Activated CD8-positive, alpha-beta memory T cell treated with anti-CD3 and anti-CD28 coated beads for 1 hour (primary cell): ENCODE measurements at places on chromosomes 7 and 10.

DNA sequence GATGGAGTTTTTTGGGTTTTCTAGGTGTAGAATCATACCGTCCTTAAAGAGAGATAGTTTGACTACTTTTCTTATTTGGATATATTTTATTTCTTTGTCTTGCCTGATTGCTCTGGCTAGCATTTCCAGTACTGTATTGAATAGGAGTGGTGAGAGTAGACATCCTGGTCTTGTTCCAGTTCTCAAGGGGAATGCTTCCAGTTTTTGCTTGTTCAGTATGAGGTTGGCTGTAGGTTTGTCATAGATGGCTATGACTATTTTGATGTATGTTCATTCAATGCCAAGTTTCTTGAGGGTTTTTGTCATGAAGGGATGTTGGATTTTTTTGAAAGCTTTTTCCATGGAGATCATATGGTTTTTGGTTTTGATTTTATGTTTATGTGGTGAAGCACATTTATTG lies 676.9 kb downstream of the SUGCT start:
- no peak for DNase-seq

GRCh38 chr10:92328993-92329392 lies 38.0 kb downstream of the MARCHF5 start:
- DNase-seq = no peak

GRCh38 chr10:75647675-75648074 lies 216.3 kb downstream of the LRMDA start:
- DNase-seq = no peak

DNA sequence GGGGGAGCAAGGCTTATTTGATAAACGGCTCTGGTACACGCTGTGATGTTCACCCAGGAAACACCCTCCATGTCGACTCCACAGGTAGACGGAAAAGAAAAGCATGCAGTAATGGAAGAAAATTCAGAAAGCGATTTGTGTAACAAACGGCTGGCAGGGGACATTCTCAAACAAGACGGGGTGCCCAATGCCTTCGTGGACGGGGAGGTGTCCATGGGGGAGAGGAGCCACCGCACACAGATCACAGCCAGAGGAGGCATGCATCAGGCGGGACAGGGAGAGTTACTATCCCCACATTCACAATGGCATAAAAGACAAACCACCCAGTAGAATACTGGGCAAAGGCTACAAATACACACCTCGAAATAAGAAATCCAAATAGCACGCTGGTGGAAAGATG lies 20.1 kb downstream of the CNPY1 start:
- no peak for DNase-seq

DNA sequence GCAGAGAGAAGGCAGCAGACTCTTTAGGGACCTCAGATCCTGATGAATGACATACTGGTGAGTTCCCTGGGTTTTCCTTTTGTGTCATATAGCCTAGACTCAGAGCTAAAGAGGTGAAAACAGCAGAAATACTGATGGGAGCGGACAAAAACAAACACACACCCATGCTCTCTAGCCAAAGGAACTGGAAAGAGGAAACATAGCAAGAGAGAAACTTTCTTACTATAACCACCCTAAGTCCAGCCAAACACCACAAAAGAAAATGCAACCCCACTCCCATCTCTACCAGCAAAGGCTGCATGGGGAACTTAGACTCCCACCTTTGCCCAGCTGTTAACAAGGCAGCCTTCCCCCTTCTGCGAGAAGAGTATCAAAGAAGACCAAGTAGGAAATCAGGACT lies 16.3 kb downstream of the GSAP start:
- DNase-seq = no peak

DNA sequence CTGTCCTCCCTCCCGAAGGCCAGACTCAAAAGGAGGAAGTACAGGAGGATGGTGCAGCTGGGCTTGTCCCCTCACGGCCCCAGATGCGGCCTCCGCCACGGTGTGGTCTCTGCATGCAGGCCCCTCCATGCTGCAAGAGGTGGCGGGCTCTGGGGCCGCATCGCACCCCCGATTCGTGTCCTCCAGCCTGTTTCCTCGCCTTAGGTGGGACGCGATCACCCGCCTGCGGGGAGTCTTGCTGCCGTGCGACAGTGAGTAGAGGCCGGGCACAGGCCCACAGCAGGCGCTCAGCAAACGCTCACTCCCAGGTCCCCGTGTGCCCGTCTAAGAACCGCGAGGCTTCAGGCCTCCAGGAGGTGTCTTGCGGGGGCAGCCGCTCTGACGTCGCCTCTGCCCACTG lies 13.9 kb upstream of the FAM20C start:
- no peak for DNase-seq

- DNase-seq = no peak
Observed at GRCh38 chr7:13047061-13047460, 359.6 kb downstream of the ARL4A start.

- DNase-seq = peak; percentile 46
Observed at GRCh38 chr7:150716368-150716767, at the start of gene GIMAP1. GIMAP1 (plus strand) TSS chr7:150716613; CDS start chr7:150719048, 2,435 bp downstream.

DNA sequence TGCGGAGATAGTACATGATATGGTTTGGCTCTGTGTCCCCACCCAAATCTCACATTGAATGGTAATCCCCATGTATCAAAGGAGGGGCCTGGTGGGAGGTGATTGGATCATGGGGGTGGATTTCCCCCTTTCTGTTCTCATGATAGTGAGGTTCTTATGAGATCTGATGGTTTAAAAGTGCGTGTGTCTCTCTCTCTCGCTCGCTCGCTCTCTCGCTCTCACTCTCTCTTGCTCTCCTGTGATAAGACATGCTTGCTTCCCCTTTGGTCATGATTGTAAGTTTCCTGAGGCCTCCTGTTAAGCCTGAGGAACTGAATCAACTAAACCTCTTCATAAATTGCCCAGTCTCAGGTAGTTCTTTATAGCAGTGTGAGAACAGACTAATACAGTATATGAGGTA lies 171.9 kb downstream of the NSUN6 start:
- DNase-seq = no peak

GRCh38 chr10:124493214-124493882 lies 31.7 kb downstream of the LHPP start:
- no peak for DNase-seq

DNA sequence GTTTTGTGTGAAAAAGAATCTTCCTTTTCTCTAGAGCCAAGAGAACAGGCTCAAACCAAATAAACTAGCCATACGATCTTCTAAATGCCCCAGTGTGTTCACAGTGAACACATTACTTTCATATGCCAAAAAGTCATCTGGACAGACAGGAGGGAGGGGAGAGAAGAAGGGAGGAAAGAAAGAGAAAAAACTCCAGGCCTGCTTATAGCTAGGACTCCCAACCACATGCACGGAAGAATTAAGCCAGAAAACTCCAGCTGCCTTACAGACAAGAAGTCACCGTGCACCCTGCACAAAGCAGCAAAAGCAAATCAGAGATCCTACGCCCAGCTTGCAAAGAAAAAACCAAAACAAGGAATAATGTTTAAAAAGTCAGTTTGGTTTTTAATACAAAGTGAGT lies 34.3 kb downstream of the SNX8 start:
- DNase-seq = no peak

DNA sequence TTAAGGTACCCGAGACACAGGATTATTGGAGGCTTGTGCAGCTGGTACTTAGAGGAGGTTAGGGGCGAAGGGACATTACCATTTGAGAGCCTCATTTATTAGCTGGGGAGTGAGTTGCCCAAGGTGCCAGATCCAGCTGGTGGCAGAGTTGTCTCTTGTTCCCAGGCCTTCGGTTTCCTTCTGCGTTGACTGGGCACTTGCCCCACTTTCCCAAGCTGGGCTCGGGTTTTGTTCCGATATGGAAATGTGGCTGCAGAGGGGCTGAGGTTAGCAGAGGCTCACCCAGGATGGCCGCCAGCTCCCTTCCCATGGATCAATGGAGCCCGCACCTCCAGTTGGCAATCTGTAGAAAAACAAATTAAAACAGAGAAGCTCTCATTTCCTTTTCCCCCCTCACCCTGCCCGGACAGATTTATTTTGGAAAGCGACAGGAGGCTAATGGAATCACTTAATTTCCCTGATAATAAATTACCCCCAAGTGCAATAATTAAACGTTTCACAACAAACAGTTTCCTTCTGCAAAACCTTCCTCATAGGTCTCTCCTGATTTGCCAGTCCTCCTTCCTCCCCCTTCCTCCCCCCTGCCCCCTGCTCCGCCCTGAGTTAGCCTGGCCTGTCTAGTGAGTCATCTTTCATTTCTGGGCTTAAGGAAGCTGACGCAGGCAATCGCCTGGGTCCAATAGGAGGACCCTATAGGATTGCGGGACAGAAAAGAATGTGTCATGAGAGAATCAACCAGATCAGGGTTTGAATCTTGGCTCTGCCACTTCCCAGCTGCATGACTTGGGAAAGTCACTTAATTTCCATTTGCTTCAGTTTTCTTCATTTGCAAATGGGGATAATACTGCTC lies 51.7 kb downstream of the ADRA2A start:
- DNase-seq = no peak

GRCh38 chr7:141333459-141333858 lies 217.8 kb upstream of the AGK start:
- no peak for DNase-seq

- no peak for DNase-seq
Observed at GRCh38 chr10:88100281-88100680, 236.9 kb downstream of the PTEN start.

GRCh38 chr7:140726281-140726680 lies 29.8 kb downstream of the NDUFB2 start:
- no peak for DNase-seq

GRCh38 chr7:99141841-99142726 lies 1.8 kb downstream of the SMURF1 start:
- peak; percentile 46 for DNase-seq

DNA sequence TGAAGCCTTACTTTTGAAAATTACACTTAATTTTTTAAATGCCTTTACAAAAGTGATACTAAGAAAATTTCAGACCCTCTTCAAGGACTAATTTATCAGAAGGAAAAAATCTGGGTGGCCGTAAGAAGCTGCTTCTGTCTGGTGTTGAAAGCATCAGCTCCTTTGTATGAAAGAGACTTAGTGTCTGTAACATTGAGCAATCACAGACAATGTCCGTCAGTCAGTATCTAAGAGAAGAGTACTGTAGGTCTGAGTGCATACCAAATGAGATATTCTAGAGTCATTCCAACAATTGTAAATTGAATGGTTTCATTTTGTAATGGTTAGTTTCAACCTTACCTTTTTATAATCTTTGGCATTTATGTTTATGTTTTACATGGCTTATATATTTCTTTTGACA lies 11.1 kb upstream of the MDFIC start:
- DNase-seq = no peak

- DNase-seq = no peak
Observed at GRCh38 chr10:48804740-48805182, 120.1 kb downstream of the WDFY4 start.

- DNase-seq = peak; percentile 61
Observed at GRCh38 chr7:35801392-35802101, 690 bp downstream of the SEPTIN7 start.

DNA sequence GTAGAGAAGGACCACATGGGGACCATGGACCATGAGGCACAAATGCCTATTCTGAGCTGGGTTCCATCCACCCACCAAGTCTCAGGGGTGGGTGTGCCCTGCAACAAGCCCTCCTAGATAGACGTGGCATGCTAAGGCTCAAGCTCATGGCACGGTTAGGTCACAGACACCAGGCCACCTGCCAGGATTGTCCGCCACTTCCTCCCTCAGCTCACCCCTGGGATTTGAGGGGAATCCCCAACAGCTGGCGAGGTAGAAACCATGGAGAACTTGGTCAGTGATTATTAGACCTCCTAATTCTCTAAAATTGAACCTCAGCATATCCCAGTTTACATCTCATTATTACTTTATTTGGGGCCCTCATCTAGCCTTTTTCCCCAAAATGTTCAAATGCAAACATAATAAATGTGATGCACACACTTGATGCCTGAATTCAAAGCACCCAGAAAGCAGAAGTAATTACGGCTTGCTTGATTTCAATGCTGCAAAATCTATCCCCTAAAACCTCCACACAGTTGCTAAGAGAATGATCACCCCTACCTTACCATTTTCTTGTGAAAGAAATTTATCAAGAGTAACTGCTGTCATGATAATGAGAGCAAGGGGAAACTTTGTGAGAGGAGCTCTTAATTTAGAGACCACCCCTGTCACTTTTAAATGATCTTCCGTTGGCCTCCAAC lies 366.6 kb upstream of the PFKP start:
- no peak for DNase-seq

DNA sequence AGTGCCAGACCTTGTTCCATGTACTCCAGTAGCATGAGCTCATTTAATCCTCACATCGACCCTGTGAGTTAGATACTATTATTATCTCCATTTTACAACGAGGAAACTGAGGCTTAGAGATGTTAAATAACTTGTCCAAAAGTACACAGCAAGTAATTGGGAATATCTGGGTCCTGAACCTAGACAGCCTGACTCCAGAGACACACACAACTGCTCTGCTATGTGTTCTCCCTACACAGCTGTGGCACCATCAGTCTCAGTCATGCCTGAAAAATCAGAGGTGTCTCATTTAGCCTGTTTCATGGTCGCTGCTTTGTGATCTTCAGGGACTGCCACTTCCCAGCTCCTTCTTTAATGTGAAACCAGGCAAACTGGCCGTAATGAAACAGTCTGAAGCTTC lies 56.5 kb downstream of the COL1A2 start:
- DNase-seq = no peak

DNA sequence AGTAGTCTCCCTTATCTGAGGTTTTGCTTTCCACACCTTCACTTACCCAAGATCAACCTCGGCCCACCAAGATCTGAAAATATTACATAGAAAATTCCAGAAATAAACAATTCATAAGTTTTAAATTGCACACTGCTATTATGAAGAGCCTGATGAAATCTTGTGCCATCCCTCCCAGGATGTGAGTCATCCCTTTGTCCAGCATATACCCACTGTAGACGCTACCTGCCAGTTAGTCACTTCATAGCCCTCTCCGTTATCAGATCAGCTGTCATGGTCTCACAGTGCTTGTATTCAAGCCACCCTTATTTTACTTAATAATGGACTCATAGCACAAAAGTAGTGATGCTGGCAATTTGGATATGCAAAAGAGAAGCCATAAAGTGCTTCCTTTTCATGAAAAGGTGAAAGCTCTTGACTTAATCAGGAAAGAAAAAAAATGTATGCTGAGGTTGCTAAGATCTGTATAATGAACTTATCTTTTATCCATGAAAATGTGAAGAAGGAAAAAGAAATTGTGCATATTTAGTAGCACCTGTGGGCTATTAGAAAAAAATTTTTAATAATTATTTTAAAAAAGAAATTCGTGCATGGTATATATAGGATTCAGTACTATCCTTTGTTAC lies 9.8 kb upstream of the MRPS16 start:
- DNase-seq = no peak

- DNase-seq = no peak
Observed at GRCh38 chr7:98681951-98682350, 64.9 kb downstream of the NPTX2 start.

GRCh38 chr10:119313644-119314043 lies 106.3 kb downstream of the GRK5 start:
- no peak for DNase-seq

- DNase-seq = no peak
Observed at GRCh38 chr10:118506671-118507590, 88.5 kb downstream of the PRLHR start.

- no peak for DNase-seq
Observed at GRCh38 chr10:74936577-74937265, 110.3 kb downstream of the KAT6B start.

- DNase-seq = no peak
Observed at GRCh38 chr7:78792006-78792405, 661.5 kb downstream of the MAGI2 start.
